ENCODE measurements at places on chromosomes 2 and 18.
A peak's percentile ranks its signal among the peaks of the same experiment; 100 is the strongest.

- no peak for DNase-seq
Observed at GRCh38 chr2:113078350-113078839, 10.6 kb downstream of the IL1F10 start.

DNA sequence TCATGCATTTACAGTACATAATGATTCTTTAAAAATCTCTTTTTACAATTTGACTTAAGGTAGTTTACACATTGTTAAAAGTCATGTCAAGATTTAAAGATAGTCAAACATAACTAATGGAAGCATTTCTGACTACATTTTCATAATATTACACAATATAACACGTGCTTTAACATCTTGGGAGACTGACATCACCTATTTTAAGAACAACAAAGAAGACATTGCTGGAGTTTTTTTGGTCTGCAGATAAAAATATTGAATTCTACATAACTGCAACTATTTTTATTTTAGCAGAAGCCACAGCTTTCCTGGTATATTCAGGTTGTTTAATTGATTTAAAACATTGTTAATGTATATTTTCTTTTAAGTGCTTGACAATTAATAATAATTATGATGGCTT, 65.7 kb downstream of the UBR3 start:
- DNase-seq: no peak

DNA sequence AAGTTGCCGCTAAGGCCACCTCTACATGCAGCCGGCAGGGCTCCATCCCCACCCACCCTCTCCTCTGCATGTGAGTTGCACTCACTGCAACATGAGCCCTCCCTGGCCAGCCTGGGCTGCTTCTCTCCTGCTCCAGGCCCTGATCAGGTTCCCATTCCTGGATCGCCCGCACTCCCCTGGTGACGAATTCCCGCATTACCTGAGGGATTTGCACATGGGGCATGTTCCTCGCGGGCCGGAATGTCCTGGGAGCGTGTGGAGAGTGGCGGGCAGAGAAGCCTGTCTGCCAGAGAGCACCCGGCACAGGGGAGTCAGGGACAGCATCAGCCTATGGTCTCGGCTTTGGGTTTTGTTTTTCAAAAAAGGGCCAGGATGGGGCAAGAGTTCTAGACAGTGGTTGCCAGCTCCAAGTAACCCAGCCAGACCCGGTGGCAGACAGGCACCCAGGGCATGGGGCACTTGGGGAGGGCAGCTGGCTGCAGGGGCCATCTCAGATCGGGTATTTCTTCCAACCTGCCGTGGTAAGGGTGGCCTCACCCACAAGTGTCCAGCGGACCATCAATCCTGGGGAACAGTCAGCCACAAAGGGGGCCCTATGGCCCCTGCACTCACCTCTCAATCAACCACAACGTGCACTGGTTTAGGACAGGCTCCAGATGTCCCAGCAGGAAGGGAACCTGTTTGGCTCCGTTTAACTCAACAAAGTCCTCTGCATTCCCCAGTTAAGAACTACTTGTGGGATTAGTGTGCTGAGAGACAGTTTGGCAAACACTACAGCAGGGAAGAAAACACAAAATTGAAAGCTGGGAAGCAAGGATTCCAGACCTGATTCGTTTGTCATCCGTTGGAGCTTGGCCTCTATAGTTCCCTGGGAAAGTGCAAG, 187.7 kb downstream of the SMAD7 start:
- no peak for DNase-seq

- no peak for DNase-seq
Observed at GRCh38 chr18:44123743-44124142, 556.9 kb upstream of the SETBP1 start.

- DNase-seq: no peak
Observed at GRCh38 chr2:223050188-223050587, 1.8 kb upstream of the KCNE4 start.

DNA sequence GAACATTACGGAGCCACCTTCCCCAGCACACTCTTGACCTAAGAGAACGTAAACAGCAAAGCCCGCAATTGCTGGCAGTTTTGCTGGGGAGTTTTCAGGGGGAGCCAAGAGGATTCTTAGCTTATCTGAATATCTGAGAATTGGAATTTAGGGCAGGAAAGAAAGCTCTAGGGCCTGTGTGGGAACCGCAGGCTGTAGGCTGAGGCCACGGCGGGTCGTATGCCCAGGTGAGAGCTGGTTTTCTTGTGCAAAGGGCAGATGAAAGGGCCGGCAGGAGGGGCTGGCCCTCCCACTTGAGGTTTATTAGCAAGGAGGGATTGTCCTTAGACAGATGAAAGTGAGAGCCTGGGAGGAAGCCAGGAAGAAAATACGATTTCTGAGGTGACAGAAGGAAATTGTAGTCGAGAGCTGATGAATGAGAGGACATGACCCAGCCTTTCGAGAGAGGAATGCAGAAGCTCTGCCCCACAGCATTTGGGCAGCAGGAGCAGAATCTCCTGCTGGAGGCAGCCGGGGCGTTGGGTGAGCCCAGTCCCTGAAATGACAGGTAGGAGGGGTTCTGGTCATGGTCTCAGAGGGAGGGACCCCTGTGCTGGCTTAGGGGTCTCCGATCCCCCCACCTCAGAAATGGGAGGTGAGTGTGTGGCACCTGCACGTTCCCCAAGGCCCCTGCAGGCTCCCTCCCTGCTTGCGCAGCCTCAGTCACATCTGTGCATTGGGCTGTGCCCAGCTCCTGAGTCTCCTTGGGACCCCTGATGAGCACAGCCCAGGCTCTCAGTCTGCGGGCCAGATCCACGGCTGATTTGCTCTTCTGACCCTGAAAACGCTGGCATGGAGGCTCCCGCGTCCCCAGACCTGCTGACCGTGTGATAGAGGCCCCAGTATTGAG, 61.1 kb downstream of the CABLES1 start:
- DNase-seq: no peak

DNA sequence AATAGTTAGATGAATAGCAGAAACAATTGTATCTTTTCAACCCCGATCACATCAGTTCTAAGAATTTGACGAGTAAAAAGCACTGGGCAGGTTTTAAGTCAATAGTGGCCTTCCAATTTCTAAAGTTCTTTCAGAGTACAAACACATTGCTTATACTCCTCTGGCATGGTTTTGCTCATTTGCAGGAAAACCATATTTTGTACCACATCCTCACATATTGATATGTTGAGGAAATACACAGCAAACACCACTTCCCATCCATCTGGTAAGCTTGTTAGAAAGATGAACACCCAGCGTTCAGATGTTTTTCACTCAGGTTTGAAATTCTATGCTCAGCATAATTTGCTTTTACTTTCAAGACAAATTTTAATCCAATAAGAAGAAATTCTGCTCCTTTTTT, 344.6 kb upstream of the ACVR2A start:
- DNase-seq: no peak

DNA sequence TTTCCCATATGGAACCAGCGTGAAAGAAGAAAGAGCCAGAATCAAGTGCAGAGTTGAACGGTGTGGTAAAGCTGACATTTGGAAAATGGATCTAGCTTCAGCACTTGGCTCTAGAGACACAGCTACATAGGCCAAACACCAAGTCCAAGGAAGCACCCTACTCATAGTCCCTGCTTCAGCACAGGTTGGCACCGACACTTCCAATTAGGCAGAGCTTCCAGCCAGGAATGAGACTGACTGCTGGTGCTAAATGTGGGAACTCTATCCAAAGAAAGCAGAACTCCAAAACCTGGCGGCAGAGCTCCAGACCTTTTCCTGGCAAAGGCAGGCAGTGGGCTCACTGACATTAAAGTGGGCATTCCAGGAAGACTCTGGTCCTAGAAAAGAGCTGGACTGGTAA, 125.4 kb upstream of the CTNNA2 start:
- no peak for DNase-seq

- DNase-seq: peak; percentile 68
Observed at GRCh38 chr2:99881901-99882591, 260.3 kb downstream of the AFF3 start.

- DNase-seq: no peak
Observed at GRCh38 chr2:240701091-240701735, 9.5 kb downstream of the AQP12A start.

GRCh38 chr2:141271346-141271745, 859.5 kb downstream of the LRP1B start:
- no peak for DNase-seq

GRCh38 chr2:19021100-19021476, 337.3 kb downstream of the OSR1 start:
- DNase-seq: no peak

DNA sequence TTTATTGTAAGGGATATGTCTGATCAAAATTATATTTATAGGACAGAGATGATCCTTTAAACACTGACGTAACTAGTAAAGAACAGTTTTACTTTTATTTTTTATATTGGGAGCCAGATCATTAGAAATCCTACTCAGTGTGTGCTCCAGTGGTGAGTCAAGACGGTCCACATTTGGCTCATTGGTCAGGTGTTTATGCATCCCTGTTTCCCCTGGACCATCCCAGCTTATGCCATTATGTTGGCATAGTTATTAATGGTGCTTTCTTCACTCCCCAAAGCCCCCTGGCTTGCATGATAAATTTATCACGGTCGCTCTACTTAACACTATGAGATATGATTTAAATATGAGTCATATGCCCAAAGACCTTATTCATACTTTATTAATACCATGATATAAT, 293.4 kb downstream of the XIRP2 start:
- no peak for DNase-seq

- DNase-seq: no peak
Observed at GRCh38 chr18:73503326-73503725, 635.5 kb upstream of the NETO1 start.

- DNase-seq: no peak
Observed at GRCh38 chr2:210598219-210598618, 41.8 kb downstream of the CPS1 start.

DNA sequence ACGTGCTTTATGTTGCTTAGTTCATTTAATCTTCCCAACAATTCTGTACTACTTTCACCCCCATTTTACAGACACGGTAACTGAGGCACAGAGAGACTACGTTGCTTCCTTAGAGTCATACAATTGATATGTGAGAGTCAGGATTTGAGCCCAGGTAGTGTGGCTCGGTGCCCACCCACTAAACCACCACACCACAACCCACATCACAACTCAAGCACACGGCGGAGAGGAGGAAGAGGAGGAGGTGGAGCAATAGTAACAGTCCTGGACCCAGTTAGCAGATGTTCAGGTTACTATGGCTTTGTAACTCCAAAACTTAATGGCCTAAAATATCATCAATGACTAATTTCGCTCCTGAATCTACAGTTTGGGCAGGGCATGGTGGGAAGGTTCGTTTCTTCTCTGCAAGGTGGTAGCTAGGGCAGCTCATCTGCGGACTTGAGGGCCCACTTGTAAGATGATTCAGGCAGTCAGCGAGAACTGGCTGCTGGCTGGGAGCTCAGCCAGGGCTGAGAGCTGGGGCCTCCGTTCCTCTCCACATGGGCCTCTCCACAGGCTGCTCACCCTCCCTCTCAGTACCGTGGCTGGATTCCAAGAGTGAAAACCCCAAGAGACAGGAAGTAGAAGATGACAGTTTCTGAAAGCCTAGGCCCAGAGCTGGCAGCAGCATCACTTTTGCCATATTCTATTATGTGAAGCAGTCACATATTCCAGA, 167.1 kb downstream of the ZFP36L2 start:
- DNase-seq: no peak

DNA sequence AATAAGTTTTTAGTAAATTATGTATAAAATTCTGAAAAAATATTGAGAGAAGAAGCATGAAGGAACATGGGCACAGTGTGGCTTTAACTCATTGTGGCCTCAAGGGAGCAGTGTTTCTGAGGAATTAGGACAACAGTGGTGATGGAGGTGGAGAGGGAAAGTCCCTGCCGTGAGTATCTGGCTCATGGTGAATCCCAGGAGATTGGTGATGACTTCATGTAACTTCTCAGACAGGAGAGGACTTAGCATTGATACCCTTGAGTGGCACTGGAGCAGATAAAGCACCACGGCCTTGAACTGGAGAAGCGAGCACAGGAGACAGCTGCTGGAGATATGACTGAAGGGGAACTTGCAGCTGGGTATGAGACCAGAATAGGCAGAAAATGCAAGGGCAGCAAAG, 35.0 kb upstream of the LRP1B start:
- peak; percentile 76 for DNase-seq

- no peak for DNase-seq
Observed at GRCh38 chr2:201574766-201575165, 68.5 kb downstream of the TMEM237 start.

GRCh38 chr2:177478907-177479306, 86.3 kb downstream of the AGPS start:
- no peak for DNase-seq

GRCh38 chr2:181657379-181657778, 474 bp upstream of the CERKL start:
- DNase-seq: no peak

DNA sequence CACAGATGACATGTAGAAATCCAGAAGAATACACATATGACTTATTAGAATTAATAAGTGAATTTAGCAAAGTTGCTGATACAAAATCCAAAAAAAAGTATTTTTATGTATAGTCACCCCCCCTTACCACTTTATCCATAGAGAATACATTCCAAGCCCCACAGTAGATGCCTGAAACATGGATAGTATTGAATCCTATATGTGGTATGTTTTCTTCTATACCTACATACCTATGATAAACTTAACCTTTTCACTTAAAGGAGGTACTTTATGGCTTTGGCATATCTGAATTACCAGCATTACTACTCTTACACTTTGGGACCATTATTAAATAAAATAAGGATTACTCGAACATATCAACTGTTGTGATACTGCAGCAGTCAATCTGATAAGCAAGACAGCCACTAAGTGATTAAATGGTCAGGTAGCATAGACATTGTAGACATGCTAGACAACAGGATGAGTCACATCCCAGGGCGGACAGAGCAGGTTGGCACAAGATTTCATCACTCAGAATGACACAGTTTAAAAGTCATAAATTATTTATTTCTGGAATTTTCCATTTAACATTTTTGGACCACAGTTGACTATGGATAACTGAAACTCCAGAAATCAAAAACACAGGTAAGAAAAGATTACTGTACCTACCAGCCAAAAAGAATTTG, 208.2 kb upstream of the CHAC2 start:
- DNase-seq: no peak

- peak; percentile 31 for DNase-seq
Observed at GRCh38 chr2:54471221-54471711, 15.1 kb downstream of the SPTBN1 start.

All from SK-N-DZ (cell line).